ENCODE measurements at places on chromosomes 16 and 17. TPM values are rescaled to one million over a fixed set of nuclear protein-coding genes. Genes with fewer than 3 reads are reported as not detected.

Gene SLC9A5
- total RNA-seq, result 1.3 TPM

- H3K27me3 ChIP-seq, result no peaks in the 10 kb centered on the region
- no peaks in the 10 kb centered on the region for H3K4me1 ChIP-seq
- DNase-seq, result no peak
- H3K4me3 ChIP-seq, result no peak overlapping the region
These were observed 43.8 kb upstream of the ATP2A3 start for GRCh38 chr17:4008082-4008435.

GRCh38 chr17:6430769-6431168, 4.2 kb downstream of the AIPL1 start:
- H3K36me3 ChIP-seq, result no peaks in the 10 kb centered on the region
- H3K27me3 ChIP-seq, result peaks cover 3% of the 10 kb centered on the region
- H3K4me1 ChIP-seq, result no peaks in the 10 kb centered on the region
- H3K4me3 ChIP-seq, result no peak overlapping the region

Gene SPATA22
- 0.39 TPM for total RNA-seq

Gene SAMD14
- total RNA-seq, result 0.63 TPM

Gene POLG2
- total RNA-seq, result 9.8 TPM

DNA sequence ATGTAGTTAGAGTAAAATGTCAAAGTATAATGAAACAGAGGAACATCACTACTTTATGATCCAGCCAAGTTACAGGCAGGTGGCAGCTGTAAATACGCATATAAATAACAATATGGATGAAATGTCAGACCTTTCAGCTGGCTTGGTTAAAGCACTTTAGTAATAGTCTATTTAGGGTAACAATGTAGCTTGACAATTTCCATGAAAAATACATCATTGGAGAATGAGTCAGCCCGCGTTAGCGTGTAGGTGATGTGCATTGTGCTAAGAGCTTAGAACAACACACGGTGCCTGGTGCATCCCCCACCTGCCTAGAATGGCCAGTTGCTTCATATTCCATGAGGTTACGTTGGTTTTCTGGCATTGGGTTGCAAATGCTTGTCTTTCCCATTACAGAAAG, 119.4 kb downstream of the RBFOX1 start:
- no peaks in the 10 kb centered on the region for H3K4me1 ChIP-seq
- H3K27ac ChIP-seq, result no peak overlapping the region
- H3K36me3 ChIP-seq, result no peaks in the 10 kb centered on the region

Gene ZFPM1
- total RNA-seq, result 0.84 TPM

DNA sequence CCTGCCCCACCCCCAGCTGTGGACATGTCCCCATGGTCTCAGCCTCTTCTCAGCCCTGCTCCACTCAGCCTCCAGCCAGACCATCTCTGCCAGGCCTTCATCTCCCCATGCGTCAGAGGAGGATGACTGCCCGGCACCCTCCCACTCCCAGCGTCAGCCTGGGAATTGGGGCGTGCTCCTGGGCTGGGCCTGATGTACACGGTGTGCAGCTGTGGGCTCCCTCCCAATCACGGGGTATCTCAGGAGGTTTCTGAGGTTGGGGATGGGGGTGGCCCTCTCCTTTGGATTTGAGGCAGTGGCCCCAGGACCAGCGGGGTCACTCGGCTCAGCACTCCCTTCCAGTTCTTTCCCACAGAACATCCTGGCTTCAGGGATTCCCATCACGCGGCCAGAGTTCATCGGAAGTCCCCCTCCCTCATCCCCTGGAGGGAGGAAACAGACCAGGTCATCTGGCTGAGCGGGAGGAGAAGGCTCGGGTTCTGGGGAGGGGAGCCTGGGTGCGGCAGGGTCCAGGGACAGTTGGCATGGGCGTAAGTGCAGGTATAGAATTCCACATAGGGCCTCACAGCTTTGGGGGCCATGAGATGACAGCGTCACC, 36.9 kb downstream of the SOCS3 start:
- DNase-seq, result peak; percentile 69
- H3K4me1 ChIP-seq, result peaks cover 25% of the 10 kb centered on the region
- H3K36me3 ChIP-seq, result no peaks in the 10 kb centered on the region
- peak overlapping the region; percentile 74 for H3K27ac ChIP-seq
- H3K27me3 ChIP-seq, result no peaks in the 10 kb centered on the region

DNA sequence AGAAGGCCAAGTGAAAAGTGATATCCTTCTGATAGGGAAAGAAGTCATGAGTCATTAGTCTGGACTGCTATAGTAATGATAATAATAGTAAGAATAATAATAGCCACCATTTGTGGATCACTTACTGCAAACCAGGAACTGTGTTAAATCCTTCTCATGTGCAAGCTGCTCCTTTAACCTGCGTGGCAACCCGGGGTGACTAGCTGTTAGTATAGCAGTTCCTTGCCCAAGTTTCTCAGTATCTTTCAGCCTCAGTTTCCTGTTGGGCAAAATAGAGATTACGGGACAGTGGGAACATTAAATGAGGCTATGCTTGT, 129.5 kb downstream of the CDH13 start:
- no peak overlapping the region for H3K4me3 ChIP-seq
- H3K4me1 ChIP-seq, result peaks cover 10% of the 10 kb centered on the region
- H3K36me3 ChIP-seq, result no peaks in the 10 kb centered on the region
- H3K27ac ChIP-seq, result no peak overlapping the region
- no peak for DNase-seq
- no peaks in the 10 kb centered on the region for H3K27me3 ChIP-seq

- H3K27ac ChIP-seq, result no peak overlapping the region
- H3K4me3 ChIP-seq, result no peak overlapping the region
- no peaks in the 10 kb centered on the region for H3K4me1 ChIP-seq
- no peaks in the 10 kb centered on the region for H3K27me3 ChIP-seq
- H3K36me3 ChIP-seq, result no peaks in the 10 kb centered on the region
These were observed 13.6 kb downstream of the CDH16 start for GRCh38 chr16:66904846-66905632.

Measured in tibial nerve (tissue), 4 donors.